ENCODE measurements at places on chromosomes 2 and 18.

- DNase-seq = no peak
Measured at GRCh38 chr18:2406544-2406943, 164.8 kb downstream of the METTL4 start.

DNA sequence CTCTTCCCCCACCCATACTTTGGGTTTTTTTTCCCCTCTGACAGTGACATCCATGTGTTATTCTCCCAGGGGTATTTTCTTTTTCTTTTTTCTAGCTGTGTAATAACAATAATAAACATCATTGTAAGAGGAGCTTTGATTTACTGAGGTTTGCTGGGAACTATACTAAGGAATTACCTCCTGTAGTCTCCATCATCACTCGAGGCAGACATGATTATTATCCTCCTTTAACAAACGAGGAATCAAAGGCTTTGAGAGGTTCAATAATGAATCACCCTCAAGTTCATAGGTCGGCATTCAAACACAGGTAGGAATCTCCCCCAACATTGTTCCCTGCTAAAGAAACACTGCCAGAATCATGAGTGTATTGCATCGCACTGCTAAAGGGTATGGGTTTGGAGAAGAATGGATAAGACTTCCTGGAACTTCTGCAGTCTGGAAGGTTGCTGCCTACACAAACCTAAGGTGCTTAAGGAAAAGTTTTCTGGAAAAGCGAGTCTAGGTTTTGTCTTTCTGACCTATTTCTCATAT, 260.2 kb upstream of the SESTD1 start:
- no peak for DNase-seq

DNA sequence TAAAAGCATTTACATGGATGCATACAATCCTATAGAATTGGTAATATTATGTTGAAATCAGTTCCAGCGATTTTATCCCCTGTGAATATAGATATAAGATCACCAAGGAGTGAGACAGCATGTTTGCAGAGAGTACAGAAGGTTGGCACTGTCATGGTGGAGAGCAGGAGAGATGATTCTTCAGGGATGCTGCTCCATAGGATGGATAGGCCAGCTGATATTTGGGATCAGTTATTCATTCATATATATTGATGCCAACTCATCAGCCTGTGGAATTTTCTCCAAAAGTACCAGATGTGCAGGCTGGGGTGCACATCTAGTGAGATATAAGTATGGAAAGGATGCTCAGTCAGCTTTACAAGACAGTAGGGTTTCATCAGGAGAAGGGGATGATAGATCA, 139.9 kb downstream of the IKZF2 start:
- DNase-seq = no peak

GRCh38 chr2:131044075-131044756, 49.0 kb downstream of the FAM168B start:
- no peak for DNase-seq

DNA sequence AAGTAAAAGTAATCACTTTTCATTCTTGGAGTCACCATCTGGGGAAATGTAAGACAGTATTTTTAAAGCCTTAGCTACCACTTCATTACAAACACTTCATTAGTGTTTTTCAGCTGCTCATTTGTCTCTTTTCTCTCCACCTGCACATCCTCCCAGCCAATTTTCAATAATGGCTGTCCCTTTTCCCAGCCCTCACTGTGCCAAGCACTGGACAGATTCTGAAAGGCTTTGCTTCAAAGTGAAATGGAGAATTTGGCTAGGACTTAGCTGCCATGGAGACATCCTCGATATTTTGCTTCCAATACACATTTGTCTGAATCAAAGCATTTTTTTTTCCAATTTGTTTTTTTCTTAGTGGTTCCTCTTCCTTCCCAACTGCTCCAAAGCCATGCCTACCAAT, 272.4 kb upstream of the NRXN1 start:
- DNase-seq = no peak

DNA sequence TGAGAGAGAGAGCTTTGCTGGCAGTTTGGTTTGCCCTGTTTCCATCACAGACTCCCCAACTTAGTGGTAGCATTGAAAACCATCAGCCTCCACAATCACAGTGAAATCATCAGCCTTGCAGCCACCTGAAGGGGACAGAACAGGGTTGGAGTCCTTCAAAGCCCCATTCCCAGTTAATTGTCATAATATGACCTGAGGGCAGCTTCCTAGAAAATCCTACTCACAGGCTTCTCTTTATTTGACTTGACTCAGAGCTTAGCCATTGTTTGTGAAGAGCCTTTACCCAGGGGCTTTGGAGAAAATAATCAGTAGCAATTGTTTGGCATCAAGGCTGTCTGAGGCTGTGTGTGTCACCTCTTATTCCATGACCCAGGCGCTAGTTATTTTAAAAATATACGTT, 308.7 kb downstream of the CBLN2 start:
- no peak for DNase-seq

Data from T-cell (primary cell).